ENCODE measurements at places on chromosomes 7 and 10.

DNA sequence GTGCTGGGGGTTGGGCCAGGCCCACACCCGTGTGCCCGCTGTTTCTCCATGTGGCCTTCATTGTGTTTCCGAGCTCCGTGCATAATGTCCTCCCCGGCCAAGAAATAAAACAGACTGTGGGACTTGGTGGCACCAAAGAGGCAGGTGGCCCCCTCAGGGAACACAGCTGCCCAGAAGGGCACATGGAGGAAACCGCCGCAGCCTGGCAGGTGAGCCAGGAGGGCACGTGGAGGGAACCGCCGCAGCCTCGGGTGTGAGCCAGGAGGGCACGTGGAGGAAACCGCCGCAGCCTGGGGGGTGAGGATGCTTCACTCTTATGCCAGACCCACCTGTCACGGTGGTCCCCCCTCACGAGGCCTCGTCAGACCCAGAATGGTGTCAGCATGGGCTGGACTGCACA, 288.7 kb downstream of the WDR37 start:
- no peak for DNase-seq

- DNase-seq: peak; percentile 43
Observed at GRCh38 chr7:133434246-133434865, 181.5 kb downstream of the EXOC4 start.

DNA sequence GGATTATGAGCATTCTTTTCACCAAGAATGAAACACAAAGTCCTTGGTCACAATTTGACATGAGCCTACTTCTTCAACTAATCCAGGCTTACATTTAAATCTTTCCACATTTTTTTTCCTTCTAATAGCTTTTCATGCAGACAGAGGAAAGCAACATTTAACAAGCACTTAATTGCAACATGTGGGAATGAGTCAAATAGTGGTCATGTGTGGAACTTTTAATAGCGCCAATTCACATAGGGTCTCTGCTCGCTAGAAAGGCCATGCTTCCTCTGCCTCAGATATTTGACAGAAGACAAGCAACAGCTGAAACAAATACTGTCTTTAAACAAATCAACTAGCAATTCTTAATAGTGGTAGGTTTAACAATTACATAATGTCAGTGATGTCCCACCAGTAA, 285.9 kb upstream of the ETV1 start:
- DNase-seq: peak; percentile 38

GRCh38 chr10:92569071-92569470, 4.8 kb downstream of the IDE start:
- no peak for DNase-seq

DNA sequence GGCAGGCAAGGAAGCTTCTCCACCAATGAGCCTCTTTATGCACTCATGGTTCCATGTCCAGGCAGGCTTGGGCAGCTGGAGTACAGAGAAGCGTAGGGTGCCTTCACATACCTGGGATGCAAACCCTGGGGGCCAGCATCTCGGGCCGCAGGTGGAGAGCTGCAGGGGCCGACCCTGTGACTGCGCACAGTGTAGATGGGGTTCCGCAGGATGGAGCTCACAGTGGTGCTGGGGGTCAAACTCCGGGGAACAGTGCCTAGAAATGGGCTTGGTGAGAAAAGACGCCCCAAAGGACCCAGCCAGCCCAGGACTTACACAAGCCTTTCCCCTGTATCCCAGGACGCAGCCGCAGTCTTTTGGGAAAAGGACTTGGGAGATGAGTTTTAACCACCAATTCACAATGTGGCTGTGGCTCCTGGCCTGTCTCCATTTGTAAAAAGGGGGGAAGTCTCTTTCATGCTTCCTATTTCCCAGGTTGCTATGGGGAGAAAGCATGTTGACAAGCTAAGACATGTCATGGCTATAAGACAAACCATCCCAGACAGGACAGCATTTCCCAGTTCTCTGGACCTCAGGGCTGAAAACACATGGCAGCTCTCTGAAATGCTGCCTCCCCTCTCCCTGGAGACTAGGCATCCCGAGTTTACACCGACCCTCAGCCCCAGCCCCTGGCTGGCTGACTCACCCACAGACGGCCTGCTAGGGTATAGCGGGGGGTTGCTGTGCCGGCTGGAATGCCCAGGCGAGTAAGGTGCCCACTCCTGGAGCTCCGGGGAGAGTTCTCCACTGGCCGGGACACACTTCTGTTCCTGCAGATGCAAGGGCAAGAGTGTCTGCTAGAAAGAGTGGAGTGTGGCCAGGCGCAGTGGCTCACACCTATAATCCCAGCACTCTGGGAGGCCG, 107.1 kb downstream of the DLG5 start:
- no peak for DNase-seq

DNA sequence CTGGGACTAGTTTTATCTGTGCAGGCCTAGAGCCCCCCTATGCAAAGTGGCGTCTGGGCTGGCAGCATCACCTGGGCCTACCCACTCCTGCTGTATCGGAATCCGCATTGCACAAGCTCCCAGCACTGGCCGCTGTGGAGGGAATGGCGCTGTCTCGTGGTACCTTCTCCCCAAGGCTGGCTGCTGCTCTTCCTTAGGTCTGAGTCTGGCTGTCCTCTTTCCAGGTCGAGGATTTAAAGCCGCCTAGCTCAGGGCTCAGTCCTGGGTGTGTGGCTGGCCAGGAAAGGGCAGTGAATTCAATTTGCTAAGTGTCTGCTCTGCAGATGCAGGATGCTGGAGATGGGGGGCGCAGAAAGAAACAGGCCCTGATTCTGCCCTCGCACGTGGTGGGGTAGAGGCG, 44.7 kb downstream of the MGMT start:
- no peak for DNase-seq

DNA sequence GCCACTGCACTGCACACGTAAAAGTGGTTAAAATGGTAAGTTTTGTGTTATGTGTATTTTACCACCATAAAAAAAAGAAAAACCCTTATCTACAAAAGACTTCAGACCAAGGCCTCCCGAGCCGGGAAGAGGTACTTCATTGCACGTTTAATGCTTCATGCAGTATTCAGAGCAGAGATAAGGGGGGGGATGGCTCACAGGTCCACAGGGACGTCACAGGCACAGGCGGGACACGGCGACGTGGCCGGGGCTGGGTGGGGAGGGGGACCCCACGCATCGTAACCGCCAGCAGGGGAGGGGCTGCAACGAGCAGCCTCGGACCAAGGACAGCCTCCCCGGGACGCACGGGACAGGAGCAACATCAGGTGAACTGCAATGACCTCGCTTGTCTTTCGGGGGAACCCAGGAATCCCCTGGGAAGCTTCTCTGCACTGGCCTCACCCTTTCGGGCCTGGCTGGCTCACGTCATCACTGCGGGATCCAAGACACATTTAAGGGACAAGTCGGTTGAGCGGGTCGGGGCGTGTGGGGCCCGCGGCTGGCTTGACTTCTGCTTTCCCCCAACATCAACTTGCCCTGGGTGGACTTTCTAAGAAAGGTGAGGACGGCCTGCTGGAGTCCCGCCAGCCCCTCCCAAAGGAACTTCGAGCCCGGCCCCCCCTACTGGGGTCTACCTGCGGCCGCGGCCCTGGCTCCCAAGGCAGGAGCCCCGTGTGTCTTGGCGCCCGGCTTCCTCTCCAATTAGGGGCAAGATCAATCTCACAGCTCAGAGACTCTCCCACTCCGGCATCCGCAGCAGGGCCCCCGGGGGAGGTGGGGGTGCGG, 29.6 kb upstream of the PDGFA start:
- no peak for DNase-seq

DNA sequence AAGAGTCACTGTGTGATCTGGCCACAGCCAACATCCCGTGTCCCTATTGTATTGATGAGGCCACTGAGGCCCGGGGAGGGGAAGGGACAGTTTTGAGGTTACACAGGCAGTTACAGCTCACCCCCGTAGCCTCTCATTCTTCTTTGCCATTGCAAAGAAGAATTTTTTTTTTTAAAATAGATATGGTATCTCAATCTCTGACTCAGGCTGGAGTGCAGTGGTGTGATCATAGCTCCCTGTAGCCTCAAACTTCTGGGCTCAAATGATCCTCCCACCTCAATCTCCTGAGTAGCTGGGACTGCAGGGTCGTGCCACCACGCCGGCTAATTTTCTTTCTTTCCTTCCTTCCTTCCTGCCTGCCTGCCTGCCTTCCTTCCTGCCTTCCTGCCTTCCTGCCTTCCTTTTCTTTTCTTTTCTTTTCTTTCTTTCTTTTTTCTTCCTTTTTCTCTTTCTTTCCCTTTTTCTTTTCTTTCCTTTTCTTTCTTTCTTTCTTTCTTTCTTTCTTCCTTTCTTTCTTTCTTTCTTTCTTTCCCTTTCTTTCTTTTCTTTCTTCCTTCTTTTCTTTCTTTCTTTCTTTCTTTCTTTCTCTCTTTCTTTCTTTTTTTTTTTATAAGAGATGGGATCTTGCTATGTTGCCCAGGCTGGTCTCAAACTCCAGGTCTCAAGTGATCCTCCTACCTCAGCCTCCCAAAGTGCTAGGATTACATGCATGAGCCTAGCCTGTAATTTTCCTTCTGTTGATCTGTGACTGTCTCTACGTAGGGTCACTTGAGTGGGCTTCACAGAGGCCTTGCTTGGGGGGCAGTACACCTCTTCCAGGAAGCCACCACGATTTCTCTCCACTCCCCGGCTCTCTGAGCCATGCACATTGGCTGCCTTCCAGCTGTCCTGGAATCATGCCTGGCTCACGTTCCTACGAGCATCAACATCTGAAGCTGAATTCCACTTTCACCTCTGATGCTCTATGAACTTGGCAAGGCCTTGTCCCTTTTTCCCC, 31.3 kb downstream of the TMEM270 start:
- DNase-seq: peak; percentile 52

GRCh38 chr7:16818732-16819131, 13.9 kb upstream of the AGR2 start:
- no peak for DNase-seq

DNA sequence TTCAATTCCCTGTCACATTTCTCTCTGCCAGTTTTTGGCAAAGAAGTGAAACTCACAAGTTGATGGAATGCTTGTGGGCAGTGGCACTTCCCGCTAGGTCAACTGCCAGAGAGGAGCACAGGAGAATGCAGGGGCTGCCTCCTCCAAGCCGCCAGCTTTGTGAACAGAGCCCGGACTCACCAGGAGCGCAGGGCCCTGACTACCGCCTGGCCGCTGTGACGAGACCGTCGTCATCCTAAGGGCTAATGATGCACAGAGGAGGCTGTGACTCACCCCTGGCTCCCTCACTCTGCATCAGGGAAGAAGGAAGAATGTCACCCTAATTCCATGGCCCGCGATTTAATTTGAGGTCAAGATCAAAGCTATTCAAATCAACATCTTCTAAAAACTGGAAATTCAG, 123.9 kb downstream of the TAX1BP1 start:
- DNase-seq: no peak

DNA sequence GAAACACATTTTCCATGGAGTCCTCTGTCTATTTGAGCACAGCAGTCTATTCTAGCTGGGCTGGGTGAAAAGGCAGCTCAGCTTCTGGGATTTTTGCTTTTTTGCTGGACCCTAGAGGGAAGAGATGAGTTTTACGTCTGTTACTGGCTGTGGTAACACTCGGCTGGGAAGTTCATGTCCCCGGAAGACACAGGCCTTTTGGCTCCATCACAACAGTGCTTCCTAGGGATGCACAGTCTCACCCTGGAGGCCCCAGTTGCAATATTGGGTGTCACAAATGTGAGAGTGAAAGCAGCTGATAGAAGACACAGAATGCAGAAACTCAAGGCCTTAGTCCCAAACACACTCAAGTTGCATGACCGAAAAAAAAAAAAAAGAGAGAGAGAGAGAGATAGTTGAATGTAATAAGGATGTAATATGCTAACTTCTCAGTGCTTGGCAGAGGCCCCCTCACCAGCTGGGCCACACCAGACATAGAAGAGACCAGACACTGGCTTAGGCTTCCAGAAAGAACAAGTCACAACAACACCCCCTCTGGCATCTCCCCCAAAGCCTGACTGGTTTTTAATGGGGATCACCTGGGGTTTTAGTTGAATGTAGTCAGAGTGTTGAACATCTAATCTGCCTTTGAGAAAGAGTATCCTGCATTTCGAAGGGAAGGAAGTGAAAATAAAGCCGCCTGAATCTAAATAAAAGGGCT, 545.4 kb upstream of the FZD8 start:
- DNase-seq: no peak

DNA sequence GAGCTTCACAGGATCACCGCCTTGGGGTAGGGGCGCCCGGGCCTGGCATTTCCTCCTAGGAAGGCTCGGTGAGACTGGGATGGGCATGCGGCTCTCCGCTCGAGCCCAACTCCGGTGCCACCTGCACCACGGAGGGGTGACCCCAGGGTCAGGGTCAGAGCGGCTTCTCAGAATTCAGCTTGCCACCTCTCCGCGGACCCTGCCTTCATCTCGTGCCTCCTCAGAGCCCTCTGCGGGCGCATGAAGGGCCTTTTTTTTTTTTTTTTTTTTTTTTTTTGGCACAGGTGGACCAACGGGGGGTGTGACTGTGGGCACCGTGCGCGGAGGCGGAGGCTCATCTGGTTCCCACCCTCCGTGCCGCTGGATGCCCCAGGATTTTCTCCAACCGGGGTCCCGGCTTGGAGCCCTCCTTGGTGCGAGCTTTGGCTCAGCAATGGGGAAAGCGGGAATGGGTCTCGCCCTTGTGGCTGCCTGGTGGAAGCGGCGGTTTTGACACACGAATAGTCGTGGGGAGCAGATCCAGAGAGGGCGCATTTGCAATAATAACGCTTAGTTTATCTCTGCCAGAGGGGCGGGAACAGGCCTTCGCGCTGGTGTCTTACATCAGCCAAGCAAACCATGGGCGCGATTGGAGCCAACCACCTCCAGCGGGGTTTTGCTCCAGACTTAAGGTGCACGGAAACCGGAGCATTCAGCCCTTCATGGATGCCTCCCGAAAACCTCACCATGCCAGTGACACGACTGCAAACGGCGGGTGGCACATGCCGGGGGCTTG, 5.0 kb upstream of the TNRC18 start:
- peak; percentile 90 for DNase-seq

- peak; percentile 45 for DNase-seq
Observed at GRCh38 chr7:12137283-12137682, 73.8 kb upstream of the TMEM106B start.

GRCh38 chr10:101131962-101132635, 999 bp downstream of the TLX1 start:
- DNase-seq: no peak

DNA sequence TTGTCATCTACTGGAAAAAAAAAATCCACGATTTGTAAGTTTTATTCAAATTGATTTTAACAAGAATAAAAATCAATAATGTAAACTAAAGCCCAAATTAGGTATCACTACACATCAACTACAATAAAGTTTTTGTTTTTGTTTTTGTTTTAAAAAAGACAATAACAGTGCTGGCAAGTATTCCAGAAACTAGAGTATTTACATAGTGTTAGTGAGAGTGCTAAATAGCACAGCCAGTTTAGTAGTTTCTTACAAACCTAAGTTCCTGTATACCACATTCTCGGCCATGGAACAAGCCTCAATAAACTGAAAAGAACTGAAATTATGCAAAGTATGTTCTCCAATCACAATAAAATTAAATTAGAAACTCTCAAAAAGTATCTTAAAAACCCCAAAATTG, 8.1 kb downstream of the ARHGAP12 start:
- no peak for DNase-seq

All from HCEC 1CT (cell line).